Subcutaneous preadipocyte (primary cell): ENCODE measurements at places on chromosomes 12 and 14. TPM values are rescaled to one million over a fixed set of nuclear protein-coding genes. Genes with fewer than 3 reads are reported as not detected.

GUCY2C gene
- not detected in 2 replicates for total RNA-seq

A2M gene
- total RNA-seq, result 1.2 and 8.5 TPM in 2 replicates

DAO gene
- total RNA-seq, result not detected in 2 replicates

TMEM30B gene
- under 0.01 and 0.20 TPM in 2 replicates for total RNA-seq

SMIM41 gene
- 0.20 TPM in 1 of 2 replicates, not detected in the other for total RNA-seq

C14orf39 gene
- 0.20 TPM in 1 of 2 replicates, not detected in the other for total RNA-seq

STX2 gene
- total RNA-seq, result 26.5 and 45.7 TPM in 2 replicates
